ENCODE measurements at places on chromosomes 3 and 15.

DNA sequence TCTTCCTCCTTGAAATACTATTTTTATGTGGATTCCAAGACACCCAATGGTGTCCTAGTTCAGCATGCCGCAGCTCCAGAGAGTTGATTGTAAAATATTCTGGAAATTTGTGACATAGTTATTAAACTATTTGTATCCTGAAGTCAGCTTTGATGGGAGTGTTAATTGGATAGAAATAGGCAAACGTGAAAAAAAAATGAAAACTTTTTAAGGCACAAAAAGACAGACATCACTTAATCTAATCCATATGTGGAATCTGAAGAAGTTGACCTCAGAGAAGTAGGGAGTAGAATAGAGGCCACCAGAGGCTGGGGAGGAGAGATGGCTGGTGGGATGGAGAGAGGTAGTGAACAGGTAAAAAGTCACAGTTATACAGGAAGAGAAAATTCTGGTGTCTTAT lies 704.2 kb downstream of the ROBO1 start:
- no peak for DNase-seq

DNA sequence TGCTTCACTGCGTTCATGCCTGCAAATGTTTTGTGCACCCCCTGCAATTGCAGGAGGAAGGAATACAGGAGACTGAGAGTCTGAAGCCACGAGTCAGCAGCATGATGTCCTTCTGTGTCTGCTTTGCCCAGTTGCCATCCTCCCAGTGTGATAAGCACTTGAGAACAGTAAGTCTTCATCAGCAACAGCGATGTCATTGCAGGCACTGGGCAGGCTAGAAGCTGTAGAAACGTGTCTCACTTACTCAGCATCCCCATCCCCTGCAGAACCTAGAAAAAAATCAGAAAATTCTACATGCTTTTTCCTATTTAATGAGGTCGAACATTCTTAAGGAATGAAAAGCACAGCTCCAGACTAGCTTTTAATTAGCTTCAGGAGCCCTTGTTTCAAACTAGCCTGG lies 156.5 kb upstream of the LPP start:
- no peak for DNase-seq

- no peak for DNase-seq
Measured at GRCh38 chr15:25408428-25408827, 30.4 kb downstream of the UBE3A start.

- DNase-seq: no peak
Measured at GRCh38 chr3:105362021-105362665, 4.6 kb upstream of the ALCAM start.

GRCh38 chr15:96234109-96234892 lies 96.2 kb upstream of the NR2F2 start:
- DNase-seq: no peak

DNA sequence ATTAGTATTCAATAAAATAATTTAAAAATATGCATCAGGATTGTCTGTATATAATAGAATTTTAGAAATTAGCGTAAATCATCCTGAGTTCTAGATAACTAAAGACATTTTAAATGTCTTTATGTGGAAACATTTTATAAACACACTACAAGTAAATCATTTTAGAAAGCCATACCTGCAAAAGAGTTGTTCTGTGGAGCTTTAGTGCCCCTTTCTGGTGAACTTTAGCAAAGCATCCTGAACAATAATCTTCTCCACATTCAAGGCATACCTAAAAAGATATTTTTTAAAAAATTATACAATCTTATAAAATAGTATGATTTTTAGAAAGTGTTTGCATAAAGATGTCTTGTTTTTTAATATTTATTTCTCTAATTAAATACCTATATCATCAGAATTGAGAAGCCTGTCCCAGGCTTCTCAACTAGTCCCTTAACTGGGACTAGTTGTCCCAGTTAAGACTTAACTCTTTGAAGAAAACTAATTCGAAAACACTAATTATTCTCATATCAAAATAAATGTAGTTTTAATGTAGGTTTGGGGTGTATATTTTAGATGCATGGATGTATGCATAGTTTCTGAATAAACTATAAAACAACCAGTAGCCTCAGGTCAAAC lies 29.7 kb downstream of the ZBBX start:
- peak; percentile 0 for DNase-seq

DNA sequence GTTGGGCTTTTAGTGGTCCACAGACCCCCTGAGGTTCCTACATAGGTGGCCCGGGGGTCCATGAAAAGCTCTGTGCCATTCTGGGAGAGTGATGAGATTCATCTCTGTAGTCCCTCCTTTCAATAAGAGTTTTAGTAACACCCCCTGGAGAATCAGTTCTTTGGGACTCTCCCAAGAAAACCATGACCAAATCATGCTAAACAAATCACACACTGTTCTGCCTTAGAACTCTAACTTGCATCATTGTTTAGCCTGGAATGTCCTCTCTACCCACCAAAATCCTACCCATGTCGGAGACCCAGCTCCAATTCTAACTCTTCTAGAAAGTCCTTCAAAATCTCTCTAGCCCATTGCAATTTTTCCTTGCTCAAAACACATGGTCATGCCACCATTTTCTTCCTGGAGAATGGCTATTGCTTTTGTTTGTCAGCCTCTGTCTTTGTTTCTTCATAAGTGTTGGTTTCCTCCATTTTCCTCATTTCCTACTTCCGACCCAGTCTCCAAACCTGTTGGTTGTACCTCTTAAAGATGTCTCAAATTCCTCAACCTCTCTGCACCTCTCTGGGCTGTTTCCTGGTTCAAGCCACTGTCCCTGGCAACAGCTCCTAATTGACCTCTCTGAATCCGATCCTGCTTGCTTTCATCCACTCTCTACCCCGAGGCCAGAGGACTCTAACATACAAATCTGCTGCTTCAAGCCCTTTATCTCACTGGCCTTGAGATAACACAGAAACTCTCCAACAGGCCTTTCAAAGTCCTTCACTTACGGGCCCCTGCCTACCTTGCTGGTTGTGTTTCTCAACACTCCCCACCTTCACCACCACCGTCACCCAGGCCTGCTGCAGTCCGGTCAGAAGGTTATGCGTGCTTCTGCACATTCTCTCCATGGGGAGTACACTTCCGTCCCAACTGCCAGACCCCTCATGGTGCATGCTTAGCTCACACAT lies 23.7 kb downstream of the CYP19A1 start:
- DNase-seq: no peak

- no peak for DNase-seq
Measured at GRCh38 chr15:65394936-65395335, 17.1 kb upstream of the IGDCC3 start.

DNA sequence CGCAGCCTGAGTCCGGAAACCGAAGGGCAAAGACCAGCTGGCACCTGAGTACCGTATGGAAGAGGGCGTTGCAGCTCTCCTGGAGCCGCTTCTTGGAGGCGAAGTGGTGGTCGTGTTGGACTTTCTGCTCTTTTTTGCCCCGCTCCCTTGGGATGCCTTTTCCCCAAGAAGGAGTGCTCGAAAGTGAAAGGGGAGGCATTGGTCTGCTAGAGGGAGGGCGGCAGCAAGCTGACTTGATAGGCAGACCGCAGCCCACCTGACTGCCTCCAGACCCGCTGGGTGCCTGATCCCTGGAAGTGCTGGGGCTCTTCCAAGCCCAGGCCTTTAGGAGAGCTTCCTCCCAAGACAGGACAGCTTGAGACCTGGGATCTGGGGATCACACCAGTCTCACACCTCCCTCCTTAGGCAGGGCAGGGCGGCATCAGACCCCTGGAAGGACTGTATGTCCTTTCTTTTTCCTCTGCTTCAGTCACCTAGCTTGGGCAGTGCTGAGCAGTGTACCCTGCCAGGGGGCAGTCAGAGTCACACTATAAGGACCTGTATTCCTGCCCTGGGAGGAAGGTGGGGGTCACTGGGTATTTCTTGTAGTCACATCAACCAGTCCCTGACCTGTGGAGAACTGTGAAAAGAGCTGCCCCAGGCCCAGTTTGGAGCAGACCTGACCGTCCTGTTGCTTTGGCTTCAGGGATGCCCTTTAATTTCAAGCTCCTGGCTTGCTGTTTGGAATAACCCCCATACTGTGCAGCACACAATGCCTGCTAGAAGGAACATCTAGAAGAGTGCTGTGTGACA lies 2.1 kb downstream of the ACVR2B start:
- no peak for DNase-seq

DNA sequence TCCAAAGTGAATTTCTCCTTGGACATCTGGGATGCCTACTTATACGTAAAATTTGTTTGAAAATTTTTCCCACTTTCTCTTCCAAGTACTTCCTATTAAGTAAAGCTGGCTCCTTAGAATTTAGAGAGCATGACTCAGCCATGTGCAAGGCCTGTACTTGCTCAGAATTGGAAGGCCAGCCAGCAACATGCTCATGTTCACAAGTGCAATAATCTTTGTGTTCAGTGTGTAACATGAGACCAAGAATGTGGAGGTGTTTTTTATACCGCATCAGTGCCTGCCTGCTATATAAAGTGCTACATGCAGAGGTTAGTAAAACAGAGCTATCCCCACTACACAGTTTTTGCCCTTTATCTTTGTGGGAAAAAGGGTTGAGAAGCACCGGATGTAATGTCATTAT lies 151.9 kb upstream of the FEZF2 start:
- no peak for DNase-seq

DNA sequence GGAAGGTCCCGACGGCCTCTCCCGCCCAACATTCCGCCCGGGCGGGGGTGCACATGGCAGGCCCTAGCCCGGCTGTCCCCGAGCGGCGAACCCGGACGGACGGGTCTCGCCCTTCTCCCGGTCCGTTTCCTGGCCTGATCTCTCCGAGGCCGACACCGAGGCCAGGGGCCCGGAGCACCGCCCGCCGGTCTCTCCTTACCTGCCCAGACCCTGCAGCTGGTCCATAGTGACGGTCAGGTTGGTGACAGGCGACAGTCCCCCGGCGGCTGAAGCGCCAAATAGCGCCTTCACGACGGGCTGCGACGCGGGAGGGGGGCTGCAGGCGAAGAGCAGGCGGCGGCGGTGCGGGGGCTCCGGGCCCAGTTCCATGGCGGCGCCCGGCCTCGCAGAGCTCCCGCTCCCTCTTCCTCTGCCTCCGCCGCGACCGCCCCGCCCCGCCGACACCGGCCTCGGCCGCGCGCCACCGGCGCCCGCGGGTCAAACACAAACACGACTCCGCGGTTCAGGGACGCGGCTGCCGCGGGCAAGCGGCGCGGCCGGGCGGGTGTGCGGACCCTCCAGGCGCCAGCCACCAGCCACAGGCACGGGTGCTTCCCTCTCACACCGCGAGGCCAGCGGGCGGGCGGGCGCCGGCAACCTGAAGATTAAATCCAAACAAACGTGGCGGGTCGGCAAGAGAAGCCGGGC lies 495 bp downstream of the CDC25A start:
- DNase-seq: no peak

All from A549 (cell line).